Effector CD8-positive, alpha-beta T cell (primary cell): ENCODE measurements at places on chromosomes 2 and 18.

DNA sequence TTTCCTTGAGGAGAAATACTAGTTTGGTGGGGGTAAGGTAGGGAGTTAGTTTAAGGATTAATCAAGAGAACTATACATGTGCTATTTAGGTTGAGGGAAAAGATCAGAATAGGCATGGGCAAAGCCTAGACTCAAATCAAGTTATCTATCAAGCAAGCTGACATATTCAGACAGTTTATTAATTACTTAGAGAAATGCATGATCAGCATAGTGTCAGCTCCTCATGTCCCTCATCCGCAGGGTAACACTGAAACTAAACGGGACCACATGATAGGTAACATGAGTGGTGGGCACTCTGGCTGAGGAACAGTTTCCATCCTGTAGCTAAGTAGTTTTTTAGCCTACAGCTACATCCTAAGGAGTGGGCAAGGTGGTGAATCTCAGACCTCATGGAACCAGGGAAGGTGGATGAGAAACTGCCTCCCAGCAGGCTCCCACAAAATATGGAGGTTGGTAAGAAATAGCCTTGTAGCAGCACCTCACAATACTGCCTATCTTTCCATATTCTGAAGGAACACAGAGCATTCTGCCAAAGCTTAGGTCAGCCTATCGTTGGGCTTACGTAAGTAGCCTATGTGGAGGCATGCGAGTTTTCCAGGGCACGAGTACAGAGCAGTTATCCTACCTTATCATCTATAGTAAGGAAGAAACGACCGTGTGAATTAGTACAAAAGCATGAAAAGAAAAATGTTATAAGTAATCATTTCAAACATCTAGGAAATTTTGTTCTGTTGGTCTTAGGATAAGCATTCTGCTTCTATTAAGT, 18.4 kb downstream of the ZC3H6 start:
- DNase-seq: no peak

DNA sequence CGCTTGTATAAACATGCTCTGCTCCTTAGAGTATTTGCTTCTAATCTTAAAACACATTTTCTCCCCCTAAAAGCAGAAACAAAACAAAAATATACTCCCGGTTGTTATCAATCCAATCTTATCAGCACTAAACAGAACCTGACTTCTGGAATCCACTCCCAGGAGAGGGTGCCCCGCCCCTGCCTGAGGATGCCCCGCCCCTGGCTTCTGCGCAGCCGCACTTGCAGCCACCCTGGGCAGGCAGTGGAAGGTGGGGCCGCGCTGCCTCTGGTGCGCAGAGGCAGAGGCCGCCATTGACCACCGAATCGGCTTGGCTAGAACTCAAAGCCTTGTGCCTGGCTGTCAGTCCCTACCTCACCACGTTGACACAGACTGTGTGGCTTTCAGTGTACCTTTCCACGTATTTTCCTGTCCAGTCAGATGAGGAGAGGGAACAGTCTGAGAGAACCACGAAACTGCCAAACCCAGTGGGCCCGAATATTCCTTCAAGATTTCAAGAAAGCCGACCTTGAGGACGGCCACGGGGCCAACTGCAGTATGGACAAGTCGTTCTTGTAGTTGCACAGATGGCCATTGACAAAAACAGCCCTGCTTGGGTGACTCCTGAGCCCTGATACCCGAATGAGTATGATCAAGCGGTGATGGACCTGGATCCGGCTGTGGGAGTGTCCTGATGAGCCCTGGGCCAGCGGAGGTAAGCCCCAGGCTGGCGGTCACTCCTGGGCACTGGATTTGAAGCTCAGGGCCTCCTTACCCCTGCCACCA, 46.2 kb upstream of the ARHGAP28 start:
- DNase-seq: no peak

DNA sequence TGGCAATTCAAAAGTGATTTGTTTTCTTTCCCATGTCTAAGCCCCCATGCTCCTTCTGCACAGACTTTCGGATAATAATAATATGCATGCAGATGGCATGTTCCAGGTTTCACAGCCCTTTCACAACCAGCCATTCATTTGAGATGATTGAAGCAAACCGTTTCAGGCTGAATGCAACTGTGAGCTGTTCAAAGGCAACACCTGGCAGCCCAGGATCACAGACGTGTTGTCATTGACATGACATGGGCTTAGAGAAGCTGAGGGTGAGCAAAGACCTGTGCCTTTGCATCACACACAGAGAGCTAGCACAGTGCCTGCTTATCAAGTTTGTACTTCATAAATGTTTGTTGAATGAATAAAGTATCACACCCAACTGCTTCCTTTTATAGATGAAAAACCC, 12.4 kb upstream of the ERMN start:
- DNase-seq: no peak

- DNase-seq: no peak
These were observed 165.6 kb downstream of the TMEFF2 start for GRCh38 chr2:192029089-192029488.

DNA sequence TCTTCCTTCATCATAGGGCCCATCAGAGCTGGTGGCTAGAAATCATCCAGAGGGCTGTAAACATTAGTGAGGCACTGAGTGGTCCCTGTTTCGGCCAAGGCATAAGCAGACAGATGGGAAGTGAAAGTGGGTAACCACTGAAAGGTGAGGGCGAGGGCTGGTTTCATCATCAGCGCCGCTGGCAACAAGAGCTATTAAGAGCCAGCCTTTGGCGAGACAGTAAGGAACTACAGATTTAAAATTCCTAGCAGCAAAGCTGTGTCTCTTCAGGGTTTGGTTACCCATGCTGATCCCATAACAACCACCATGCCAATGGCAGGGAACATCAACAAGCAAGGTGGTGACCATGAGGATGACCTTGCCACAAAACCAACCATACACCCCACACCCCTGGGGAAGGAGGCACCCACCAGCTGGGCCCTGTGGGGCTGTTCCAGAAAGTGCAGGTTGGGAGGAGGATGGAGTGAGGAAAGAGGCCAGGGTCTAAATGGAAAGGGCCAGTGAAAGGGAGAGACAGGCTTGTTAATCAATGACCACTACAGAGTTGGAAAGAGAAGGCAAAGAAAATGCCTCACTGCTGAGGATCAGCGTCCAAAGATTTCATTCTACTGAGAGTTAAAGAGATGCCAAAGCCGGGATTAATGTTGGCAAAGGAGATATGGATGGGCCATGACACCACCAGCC, 9.0 kb upstream of the SLC20A1 start:
- DNase-seq: no peak
